ENCODE measurements at places on chromosomes 1 and 21.

DNA sequence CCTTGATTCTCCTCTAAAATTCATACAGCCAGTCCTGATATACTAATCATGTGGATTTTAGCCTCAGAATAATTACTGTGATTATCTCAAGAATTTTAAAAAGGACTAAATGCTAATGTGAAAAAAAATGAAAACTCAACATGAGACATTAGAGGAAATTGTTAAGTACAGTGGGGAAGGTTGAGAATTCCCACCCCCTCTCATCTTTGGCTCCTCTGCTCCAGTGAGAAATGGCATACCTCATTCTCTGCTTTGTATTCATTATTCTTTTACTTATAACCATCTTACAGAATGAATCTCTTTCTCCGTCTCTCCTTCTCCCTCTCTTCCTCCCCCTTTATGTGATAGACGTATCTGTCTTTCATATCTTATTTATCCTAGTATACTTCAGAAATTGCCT, 70.9 kb downstream of the DIRAS3 start:
- no peak for DNase-seq

DNA sequence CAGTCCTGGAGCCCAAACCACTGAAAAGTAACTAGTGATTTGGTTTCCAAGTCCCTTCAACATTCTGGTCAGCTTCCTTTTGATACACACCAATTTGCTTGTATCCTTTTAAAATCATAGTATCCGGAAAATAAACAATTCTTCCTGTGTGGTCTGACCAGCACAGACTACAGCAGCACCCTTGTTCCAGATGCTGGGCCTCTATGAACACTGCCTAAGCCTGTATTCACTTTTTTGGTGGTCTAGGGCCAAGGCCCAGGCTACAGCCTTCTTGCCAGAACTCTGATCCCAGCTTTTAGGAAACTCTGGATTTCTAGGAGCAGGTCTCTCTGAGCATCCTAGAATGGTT, 801 bp upstream of the DDAH1 start:
- DNase-seq = no peak

DNA sequence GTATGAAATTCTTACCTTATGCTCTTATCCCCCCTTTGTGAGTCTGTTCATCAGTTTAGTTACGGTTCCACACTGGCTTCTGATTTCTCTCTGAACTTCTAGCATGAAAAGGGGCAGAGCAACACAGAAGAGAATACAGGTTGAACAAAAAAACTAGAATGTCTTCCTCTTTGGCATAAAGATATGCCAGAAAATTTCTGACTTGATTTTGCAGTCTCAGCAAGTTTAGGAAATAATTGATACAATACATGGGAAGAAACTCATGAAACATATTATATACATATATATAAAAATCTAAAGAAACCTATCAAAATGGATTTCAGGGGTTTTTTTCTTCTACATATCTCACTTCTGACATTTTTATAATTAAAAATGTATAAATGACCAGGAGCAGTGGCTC, 27.0 kb downstream of the SH3GLB1 start:
- DNase-seq = no peak

GRCh38 chr1:16724718-16725438, 15.4 kb upstream of the RNU1-4 start:
- no peak for DNase-seq

DNA sequence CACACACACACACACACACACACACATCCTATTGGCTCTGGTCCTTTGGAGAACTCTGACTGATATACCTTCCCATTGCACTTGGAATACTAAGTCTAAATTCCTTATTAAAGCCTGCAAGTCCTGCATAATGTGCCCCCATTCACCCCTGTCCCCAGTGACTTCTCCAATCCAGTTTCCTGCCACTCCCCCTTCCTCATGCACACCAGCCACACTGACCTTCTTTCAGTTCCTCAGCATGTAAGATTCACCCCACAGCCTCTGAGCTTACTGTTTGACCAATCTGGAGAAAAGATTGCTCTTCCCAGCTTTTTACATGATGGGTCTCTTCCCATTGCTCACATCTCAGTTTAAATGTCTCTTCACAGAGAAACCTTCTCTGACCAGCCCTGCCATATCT, 146.6 kb downstream of the TBX15 start:
- no peak for DNase-seq
